Mucosa of descending colon (tissue), 3 donors: ENCODE measurements at places on chromosomes 2 and 18. TPM values are rescaled to one million over a fixed set of nuclear protein-coding genes. Genes with fewer than 3 reads are reported as not detected.

EGR4 gene
- total RNA-seq: not detected

SPP2 gene
- not detected for total RNA-seq

- peak; percentile 40 for DNase-seq
Observed at GRCh38 chr18:41745166-41746049, 209.6 kb upstream of the PIK3C3 start.

DSG4 gene
- total RNA-seq: 0.26 TPM
